ENCODE measurements at places on chromosomes 1 and 21.

DNA sequence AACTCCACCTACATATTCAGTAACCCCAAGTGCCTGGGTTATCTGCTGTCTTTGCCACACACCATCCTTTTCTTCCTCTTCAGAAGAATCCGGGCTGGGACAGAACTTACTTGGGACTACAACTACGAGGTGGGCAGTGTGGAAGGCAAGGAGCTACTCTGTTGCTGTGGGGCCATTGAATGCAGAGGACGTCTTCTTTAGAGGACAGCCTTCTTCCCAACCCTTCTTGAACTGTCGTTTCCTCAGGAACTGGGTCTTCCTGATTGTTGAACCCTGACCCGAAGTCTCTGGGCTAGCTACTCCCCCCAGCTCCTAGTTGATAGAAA, 10.5 kb downstream of the CERS2 start:
- DNase-seq: no peak

DNA sequence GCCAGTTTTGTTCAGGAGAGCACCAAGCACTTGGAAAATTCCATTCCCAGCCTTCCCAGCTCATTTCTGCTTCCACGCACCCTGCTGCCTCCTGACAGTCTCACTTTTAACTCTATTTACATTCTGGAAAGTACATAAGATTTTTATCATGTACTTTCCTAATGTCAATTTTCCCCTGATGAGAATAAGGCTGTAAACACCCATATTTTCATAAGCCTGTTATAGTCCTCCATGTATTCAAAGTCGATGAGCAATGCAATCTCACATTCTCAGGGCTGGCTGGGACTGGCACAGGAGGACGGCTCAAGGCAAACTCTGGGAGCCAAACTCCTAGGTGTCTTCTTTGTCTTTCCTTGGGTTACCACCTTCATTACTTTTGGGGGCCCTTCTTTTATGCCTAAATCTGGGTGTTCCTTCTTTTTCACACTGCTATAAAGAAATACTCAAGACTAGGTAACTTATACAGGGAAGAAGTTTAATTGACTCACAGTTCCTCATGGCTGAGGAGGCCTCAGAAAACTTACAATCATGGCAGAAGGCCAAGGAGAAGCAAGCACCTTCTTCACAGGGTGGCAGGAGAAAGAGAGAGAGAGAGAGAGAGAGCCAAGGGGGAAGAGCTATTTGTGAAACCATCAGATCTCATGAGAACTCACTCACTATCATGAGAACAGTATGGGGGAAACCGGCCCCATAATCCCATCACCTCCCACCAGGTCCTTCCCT, 94.6 kb downstream of the IGSF21 start:
- no peak for DNase-seq

DNA sequence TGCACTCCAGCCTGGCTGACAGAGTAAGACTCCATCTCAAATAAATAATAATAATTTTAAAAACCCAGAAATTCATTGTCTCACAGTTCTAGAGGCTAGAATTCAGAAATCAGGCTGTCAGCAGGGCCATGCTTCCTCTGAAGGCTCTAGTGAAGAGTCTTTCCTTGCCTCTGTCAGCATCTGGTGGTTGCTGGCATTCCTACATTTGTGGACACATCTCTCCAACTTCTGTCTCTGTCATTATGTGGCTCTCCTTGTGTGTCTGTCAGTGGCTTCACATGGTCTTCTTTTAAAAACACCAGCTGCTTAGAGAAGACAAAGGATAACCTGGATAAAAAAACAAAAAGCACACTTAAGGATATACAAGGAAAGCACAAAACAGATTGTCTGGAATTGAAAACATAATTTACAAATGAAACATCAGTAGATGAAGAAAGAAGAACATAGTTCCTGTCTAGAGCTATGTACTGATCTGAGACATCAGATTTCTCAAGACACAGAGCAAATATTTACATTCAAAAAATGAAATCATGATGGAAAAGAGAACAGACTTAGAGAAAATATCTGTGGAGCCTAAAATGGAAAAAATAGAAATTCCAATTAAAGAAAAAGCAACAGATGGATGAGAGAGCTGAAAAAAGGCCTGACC, 32.7 kb upstream of the ASB17 start:
- DNase-seq: no peak

DNA sequence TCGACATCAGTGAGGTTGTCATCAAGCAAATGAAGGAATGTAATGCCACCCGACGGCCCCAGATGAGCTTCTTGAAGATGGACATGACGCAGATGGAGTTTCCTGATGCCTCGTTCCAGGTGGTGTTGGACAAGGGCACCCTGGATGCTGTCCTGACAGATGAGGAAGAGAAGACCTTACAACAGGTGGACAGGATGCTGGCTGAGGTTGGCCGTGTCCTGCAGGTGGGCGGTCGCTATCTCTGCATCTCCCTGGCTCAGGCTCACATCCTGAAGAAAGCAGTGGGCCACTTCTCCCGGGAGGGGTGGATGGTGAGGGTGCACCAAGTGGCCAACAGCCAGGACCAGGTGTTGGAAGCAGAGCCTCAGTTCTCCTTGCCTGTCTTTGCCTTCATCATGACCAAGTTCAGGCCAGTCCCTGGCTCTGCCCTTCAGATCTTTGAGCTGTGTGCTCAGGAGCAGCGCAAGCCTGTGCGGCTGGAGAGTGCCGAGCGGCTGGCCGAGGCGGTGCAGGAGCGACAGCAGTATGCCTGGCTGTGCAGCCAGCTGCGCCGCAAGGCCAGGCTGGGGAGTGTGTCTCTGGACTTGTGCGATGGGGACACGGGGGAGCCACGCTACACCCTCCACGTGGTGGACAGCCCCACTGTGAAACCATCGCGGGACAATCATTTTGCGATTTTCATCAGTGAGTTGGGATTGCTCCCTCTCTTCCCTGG, 2.5 kb downstream of the METTL13 start:
- no peak for DNase-seq

DNA sequence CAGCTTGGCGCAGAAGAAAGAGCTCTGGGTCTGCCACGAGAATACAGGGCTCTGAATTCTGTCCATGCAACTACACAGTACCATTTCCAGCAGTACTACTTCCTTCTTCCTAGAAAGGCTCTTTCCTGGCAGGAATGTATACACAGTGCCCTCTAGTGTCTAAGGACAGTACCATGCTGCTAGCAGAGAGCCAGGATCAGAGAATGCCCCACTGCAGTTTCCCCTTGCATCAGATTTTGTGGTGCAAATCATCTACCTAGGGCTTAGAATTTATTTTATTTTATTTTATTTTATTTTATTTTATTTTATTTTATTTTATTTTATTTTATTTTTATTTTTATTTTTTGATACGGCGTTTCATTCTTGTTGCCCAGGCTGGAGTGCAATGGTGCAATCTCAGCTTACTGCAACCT, 50.8 kb downstream of the PAX7 start:
- no peak for DNase-seq

DNA sequence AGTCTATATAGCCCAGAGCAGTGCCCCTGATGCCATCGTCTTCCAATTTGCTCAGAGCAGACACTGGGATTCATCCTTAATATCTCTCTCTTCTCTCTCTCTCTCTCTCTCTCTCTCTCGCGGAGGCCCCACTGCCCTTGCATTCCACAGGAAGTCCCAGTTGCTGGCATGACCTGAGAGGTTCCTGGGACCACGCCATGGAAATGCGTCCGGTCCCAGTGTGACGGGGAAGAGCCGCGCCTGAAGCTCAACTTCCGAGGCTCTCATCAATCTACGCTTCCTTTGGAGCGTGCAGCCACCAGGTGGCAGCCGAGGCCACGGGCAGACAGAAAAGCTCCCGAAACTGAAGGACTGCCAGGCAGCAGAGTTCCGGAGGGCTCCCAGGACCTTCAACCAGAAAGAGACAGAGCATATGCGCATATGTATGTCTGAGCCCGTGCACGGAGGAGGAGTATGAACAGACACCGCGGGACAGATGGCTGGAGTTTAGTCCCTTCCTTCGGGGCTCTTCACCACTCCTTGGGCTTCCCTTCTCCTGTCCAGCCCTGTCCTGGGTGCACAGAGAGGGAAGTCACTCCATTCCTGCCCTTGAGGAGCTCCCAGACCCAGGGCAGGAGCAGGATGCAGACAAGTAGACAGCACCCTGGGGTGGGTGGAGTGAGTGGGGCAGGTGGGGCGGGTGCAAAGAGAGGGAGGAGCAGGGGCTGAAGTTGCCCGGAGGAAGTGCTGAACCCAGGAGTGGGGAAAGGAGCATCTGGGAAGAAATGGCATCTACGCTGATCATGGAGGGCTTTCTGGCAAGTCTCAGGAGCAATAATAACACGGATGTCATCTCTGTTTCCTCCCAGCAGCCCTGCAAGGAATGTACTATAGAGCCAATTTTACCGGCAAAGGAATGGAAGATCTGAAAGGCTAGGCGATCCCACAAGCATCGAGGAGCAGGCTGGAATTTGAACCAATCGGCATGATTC, 10.5 kb downstream of the PDZK1IP1 start:
- peak; percentile 93 for DNase-seq

- no peak for DNase-seq
Observed at GRCh38 chr1:5492846-5493245, 499.4 kb downstream of the NPHP4 start.

GRCh38 chr1:17874710-17875109, 119.6 kb downstream of the ACTL8 start:
- no peak for DNase-seq

Measured in left ventricle myocardium superior (tissue), 1 donor.